ENCODE measurements at places on chromosomes 7 and 10. TPM values are rescaled to one million over a fixed set of nuclear protein-coding genes. Genes with fewer than 3 reads are reported as not detected.
A peak's percentile ranks its signal among the peaks of the same experiment; 100 is the strongest.

- no peak overlapping the region for H3K4me3 ChIP-seq
- H3K36me3 ChIP-seq = no peaks in the 10 kb centered on the region
- H3K27me3 ChIP-seq = no peaks in the 10 kb centered on the region
- H3K27ac ChIP-seq = no peak overlapping the region
- H3K4me1 ChIP-seq = peaks cover 10% of the 10 kb centered on the region
Observed at GRCh38 chr7:44772440-44772839, 23.8 kb downstream of the ZMIZ2 start.

Gene COL28A1
- 0.11 TPM for total RNA-seq

GRCh38 chr7:106485031-106485551 lies 175.9 kb downstream of the CCDC71L start:
- no peak overlapping the region for H3K4me3 ChIP-seq
- no peaks in the 10 kb centered on the region for H3K36me3 ChIP-seq
- DNase-seq = no peak

GRCh38 chr10:113359655-113360054 lies 193.2 kb upstream of the HABP2 start:
- no peaks in the 10 kb centered on the region for H3K27me3 ChIP-seq
- no peaks in the 10 kb centered on the region for H3K36me3 ChIP-seq
- no peaks in the 10 kb centered on the region for H3K4me1 ChIP-seq
- no peak overlapping the region for H3K27ac ChIP-seq
- no peak for DNase-seq

- no peaks in the 10 kb centered on the region for H3K4me1 ChIP-seq
- no peaks in the 10 kb centered on the region for H3K36me3 ChIP-seq
- DNase-seq = no peak
Observed at GRCh38 chr7:31758755-31759154, 71.7 kb downstream of the PPP1R17 start.

DNA sequence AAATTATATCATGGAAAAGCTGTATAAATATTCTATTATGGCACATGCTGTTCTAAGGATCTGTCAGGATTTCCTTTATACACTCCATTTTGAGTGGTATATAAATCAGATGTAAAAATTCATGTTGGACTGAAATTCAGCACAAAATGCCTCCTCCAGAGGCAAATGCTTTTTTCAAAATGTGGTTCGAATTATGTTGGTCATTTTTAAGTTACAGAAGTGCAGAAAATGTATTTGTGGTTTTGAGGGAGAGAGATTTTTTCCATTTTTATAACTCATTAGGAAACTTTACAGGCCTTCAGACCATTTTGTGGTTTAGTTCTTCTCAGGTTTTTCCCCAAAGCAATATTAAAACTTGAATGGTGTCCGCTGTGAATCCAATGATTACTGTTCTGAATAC lies 2.9 kb downstream of the PPP1R3A start:
- DNase-seq = no peak
- no peaks in the 10 kb centered on the region for H3K4me1 ChIP-seq
- no peak overlapping the region for H3K27ac ChIP-seq
- no peaks in the 10 kb centered on the region for H3K36me3 ChIP-seq
- H3K27me3 ChIP-seq = no peaks in the 10 kb centered on the region

DNA sequence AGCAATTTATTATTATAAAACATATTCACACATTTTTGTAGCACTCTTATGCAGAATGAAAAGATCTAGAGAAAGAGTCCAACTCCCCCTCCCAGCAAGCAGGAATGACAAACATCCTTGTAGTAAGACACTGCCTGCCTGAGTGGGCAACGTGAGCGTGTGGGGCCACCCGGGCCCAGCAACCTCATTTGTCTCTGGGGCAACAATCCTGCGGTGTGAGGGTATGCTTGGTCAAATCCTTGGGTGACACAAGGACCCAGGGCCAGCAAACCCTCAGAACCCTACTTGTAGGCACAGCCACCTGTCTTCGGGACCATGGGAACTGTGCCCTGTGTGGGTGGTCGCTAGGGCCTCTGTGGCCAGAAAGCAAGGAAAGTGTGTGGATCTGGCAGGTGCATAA lies 10.7 kb downstream of the RHEB start:
- H3K4me1 ChIP-seq = peaks cover 45% of the 10 kb centered on the region
- H3K36me3 ChIP-seq = no peaks in the 10 kb centered on the region
- peak overlapping the region; percentile 38 for H3K27ac ChIP-seq
- no peak overlapping the region for H3K4me3 ChIP-seq

Gene UCN3
- total RNA-seq = not detected

GRCh38 chr7:155426543-155427410 lies 31.2 kb upstream of the EN2 start:
- H3K4me3 ChIP-seq = no peak overlapping the region
- no peak for DNase-seq
- no peak overlapping the region for H3K27ac ChIP-seq
- H3K36me3 ChIP-seq = no peaks in the 10 kb centered on the region

Data from ascending aorta (tissue), 2 donors.